Activated CD4-positive, alpha-beta T cell treated with anti-CD3 and anti-CD28 coated beads for 24 hours (primary cell): ENCODE measurements at places on chromosomes 7 and 10.

DNA sequence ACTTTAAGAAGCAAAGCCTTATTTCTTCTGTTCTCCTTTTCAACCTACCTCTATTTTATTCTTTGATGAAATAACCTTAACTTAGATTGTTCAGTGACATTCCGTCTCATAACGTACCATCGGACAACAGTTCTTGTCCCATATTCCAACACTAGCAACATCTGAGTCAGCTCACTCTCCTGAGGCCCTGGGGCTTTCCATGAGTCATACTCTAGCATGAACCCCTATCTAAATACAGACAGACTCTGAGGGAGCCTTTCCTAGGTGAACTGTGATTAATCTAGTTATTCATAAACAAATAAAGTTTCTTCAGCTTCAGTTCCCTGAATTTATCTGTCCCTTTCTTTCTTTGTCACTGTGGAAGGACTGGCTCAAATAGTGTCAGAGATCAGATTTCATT is 168.7 kb upstream of the LYZL1 start:
- DNase-seq: no peak

GRCh38 chr7:80135309-80136104 is 876 bp downstream of the GNAI1 start:
- DNase-seq: no peak

DNA sequence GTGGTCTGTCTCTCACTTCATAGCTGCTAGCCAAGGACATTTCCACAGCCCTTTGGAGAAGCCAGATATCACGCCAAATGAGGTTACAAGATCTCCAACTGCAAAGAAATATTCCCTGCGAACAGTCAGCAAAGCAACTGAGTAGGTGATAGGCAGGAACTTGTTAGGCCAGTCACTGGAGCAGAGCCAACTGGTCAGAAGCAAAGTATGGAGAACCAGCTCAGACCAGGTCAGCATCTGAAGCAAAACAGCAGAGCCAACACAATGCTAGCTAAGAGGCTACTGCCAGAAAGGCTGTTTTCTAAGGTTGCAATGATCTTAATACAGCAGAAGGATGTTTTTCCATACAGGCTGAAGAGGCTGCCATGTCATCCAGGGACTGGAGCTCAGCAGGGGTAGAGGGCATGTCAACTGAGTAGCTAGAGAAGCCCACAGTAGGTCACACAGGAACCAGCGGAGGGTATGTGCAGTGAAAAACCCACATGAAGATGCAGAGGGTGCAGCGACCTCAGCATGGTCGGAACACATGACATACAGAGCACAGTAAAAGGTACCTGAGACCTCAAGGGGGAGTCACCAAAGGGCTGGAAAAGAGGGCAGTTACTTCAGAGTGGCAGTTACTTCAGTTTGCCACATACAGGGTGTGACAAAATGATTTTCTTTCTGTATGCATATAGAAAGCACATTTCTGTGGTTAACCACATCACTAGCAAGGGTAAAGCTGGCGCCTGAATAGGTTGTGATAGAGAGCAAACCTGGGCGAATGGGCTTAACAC is 8.9 kb downstream of the SEC31B start:
- peak; percentile 34 for DNase-seq

GRCh38 chr7:114422507-114423501 is 8.2 kb downstream of the FOXP2 start:
- DNase-seq: no peak

DNA sequence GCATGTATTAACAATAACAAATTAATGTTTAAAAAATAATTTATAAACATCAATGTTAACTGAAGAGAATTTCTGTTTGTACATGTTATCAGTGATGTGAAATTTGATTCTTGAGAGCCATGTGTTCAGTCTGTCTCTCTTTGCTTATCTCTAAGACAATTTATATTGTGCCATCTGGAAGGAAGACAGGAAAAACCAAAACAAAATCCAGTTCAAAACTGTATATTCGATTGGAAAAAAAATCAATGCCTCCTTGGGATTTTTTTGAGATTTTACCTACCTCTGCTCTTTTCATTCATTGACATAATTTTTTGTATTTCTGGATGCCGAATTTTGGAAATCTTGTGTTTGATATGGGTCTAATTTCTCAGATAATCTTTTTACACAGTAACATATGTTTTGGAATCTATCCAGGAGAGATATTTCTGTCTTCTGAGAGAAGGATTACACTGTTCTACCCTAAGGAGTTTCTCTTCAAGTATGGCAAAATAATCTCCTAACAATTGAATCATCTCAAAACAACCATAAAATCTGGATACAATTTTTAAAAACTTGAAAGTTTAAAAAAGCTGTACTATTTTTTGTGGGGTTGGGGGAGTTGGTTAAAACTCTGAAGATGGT is 311.9 kb upstream of the GNAI1 start:
- no peak for DNase-seq

DNA sequence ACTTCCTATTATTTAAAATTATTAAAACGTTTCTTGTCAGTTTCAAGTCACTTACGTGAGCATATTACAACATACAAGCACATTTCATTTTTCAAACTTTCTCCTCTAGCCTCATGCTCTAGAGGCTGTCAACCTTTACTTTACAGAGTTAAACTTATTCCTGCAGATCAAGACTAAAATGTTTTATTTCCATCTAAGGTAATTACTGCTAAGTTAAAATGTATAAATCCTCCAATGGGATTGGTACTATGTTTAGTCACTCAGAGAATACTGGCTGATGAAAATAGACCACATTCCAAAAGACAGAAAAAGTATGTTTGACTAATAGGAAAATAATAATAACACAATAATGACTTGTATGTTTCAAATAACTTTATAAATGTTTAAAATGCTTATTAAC is 8.4 kb upstream of the TRDMT1 start:
- DNase-seq: no peak
